ENCODE measurements at places on chromosomes 2 and 18. TPM values are rescaled to one million over a fixed set of nuclear protein-coding genes. Genes with fewer than 3 reads are reported as not detected.

PKDCC gene
- polyA plus RNA-seq = 247 TPM

CRYBA2 gene
- not detected for polyA plus RNA-seq

DNA sequence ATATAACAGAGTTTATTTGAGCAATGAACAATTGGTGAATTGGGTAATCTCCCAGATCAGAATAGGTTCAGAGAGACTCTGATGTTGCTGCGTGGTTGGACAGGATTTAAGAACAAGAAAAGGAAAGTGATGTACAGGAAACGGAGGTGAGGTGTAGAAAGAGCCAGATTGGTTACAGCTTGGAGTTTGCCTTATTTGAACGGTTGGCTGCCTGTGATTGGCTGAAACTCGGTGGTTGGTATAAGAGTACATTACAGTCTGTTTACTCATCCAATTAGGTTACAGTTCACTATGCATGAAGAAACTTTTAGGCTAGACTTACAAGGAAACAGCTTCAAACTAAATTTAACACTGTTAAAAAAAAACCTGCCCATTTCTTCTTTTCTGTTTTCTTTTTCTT is 68.0 kb upstream of the CABLES1 start:
- DNase-seq = no peak

- DNase-seq = no peak
Measured at GRCh38 chr2:215283221-215283620, 28.6 kb upstream of the ATIC start.

DNA sequence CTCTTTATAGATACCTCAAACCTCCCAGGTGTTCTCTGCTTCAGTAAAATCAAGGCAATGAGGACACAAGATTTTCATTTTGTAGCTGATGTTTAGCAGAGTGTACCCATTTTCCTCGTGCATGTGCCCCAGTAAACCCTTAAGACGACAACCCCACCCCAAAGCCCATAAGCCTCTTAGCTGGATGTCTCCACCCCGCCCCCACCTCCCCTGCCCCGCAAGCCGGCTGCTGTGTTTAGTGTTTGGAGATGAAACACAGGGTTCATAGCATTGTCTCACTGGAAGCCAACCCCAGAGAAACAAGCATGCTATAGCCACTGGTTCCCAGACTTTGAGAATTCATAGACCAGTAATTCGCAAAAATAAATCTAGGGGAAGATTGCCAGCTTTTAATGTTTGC is 5.8 kb upstream of the SAG start:
- DNase-seq = no peak

GRCh38 chr2:172101821-172102390 is 794 bp downstream of the DLX2 start:
- no peak for DNase-seq

TET3 gene
- polyA plus RNA-seq = 2.5 TPM

ZNF396 gene
- 1.3 TPM for polyA plus RNA-seq

GREB1L gene
- 0.10 TPM for polyA plus RNA-seq

DNA sequence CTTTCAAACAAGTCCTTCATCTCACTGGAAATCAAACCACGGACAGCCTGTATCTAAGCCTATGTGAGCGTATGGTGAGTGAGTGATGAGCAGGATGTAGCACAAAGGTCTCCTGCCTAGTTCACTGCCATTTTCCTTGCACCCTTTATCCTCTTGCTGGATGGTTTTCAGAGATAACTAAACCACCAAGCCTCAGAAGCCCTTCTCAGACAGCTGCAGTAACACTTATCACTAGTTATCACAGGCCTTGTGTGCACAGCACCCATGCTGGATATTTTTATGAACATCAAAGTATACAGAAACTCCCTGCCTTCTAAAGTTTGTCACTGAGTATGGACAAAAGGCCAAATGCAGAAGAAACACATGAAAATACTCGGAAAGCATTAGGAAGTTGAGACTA is 69.5 kb downstream of the C1D start:
- no peak for DNase-seq

- DNase-seq = no peak
Measured at GRCh38 chr2:46036929-46037328, 260.3 kb upstream of the EPAS1 start.

DNA sequence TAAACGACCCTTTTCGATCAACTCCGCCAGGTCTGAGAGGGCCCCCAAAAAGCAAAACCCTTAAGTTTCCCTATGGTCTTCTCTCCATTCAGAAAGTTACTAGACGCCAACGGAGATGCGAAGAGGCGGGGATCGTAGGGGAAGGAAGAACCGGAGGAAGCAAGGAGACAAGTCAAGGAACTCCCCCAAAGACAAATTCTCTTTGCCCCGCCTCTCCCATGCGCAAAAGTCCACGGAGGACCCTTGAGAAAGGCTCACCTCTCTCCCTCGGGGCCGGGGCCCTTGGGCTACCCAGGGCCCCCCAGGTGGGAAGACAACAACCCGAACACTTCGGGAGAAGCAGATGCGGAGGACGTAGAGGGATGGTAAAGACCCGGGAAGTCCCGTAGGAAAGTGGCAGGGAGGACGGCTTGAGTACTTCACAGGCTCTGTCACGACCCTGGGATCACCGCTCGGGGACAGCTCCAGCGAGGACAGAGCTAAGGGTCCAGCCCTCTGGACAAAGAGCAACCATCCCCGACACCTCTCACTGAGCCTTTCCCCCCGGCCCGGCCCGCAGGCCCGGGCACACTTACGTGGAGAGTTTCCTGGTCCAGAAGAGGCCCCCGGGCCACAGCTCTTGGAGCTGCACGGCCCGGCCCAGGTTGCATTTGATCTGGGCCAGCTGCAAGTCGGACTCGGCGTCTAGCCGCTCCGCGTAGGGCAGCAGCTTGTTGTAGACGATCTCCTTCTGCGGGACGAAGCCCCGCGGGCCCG is 647 bp downstream of the PSME4 start:
- DNase-seq = peak; percentile 26

DNA sequence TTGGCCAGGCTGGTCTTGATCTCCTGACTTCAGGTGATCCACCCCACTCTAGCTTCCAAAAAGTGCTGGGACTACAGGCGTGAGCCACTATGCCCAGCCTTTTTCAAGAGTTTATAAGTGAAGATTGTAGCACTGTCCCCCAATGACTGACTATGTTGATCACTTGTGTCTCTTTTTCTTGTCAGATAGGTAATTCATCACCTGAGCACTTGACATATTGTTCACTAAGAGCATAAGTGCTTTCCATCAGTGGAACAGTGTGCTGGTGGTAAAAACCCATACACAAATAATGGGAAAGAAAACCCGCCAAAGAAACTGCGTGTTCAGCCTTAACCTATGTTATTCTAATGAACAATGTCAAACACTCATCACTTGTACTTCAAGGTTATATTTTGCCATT is 414.4 kb upstream of the CDH7 start:
- no peak for DNase-seq

DOK6 gene
- polyA plus RNA-seq = 9.0 TPM

APOB gene
- polyA plus RNA-seq = 0.49 TPM

DNA sequence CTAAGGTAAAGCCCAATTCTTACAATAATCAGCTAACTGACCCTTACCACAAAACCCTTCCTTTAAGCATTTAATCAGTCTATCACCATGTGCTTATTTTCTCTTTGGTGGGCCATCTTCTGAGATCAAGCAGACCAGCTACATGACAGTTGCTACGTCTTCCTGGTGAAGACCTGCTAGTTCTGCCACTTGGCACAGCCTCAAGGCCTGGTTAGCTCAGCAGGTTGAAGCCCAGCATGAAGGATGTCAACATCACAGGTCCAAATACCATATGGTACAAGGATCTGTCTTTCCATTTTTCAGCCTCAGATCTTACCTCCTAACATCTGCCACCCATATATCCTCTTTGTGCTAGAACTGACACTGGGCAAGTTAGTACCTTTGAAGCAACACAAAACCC is 636.9 kb downstream of the LRP1B start:
- DNase-seq = no peak

NCKAP5 gene
- polyA plus RNA-seq = 0.32 TPM

TFPI gene
- polyA plus RNA-seq = 63.3 TPM

GRCh38 chr2:196750291-196750923 is 49.1 kb downstream of the GTF3C3 start:
- no peak for DNase-seq

- no peak for DNase-seq
Measured at GRCh38 chr2:47198985-47199451, 43.9 kb upstream of the STPG4 start.

- no peak for DNase-seq
Measured at GRCh38 chr2:3839476-3839875, 136.1 kb downstream of the DCDC2C start.

CETN1 gene
- polyA plus RNA-seq = not detected

- DNase-seq = no peak
Measured at GRCh38 chr2:28199995-28200679, 192.5 kb upstream of the FOSL2 start.

RGPD4 gene
- 0.03 TPM for polyA plus RNA-seq

GRCh38 chr2:49840428-49840975 is 686.2 kb upstream of the FSHR start:
- DNase-seq = no peak

GPR45 gene
- polyA plus RNA-seq = not detected

- no peak for DNase-seq
Measured at GRCh38 chr2:173217116-173217840, 137.4 kb upstream of the CDCA7 start.

DNA sequence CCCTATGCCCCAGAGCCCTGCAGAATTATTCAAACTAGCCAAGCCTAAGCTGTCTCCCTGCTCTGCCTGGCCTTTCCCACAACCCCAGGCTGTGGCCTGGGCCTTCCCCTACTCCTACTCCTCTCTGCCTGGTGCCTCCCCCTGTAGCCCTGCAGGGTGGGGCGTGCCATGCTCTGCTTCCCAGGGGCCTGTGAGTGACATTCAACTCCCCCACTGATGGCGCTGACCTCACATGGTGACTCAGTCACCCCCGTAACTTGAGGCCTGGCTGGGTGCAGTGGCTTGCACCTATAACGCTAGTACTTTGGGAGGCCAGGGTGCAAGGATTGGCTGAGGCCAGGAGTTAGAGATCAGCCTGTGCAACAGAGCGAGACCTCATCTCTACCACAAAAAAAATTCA is 60.6 kb downstream of the KIF1A start:
- DNase-seq = no peak

KLHL14 gene
- polyA plus RNA-seq = 0.39 TPM

GRCh38 chr18:31497404-31497835 is 557 bp upstream of the DSG2 start:
- DNase-seq = no peak

TFCP2L1 gene
- 0.41 TPM for polyA plus RNA-seq

ZBTB7C gene
- 4.6 TPM for polyA plus RNA-seq

DNA sequence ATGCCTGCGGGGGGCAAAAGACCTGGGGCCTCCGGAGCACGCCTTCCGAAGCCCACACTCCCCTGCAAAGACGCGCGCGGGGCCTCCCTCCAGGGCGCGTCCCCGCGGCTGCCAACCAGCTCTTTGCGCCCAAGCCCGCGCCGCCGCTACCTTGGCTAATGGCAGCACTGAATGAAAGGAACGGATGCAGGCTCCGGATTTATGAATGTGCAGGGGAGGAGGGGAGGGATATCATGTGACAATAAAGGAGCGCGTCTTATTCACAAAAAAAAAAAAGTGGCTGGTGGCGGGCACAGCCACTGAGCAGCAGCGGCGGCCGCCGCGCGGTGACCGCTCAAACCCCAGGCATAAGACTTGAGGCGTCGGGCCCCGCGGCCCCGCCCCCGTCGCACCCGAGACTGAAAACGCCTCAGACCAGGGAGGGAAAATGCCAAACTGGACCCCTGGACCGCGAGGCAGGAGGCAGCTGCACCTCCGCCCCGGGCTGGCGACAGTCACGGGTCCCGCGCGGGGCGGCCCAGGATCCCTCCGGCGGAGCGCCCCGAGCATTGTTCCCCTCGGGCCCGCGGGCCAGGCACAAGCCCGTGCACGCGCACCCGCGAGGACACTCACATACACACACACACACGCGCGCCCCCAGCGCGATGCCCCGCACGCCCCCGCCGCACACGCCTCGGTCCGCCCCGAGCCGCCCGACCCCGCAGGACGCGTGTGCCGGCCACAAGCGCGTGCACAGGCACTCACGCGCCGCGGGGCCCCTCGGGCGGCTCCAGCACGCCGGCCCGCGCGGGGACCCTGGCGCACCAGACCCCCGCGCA is 1.6 kb downstream of the SPRED2 start:
- no peak for DNase-seq

DNA sequence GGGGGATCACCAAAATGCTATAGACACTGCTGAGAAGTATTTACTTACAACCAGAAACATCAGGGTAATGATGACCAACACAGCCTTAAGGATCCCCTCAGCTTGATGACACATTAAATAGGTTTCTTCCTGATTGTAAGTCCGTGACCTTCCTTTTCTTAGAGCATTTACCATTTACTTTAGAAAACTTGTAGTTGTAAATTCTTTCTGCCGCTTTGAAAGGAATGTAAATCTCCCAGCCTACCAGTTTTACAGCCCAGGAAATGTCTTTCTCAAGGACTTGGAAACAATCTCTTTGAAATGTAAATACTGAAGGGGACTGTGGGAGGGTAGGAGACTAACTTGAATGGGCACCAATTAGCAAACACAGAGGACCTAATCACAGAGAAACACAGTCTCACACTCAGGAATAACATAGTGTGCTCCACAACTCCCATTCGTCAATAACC is 278.6 kb downstream of the DSC3 start:
- peak; percentile 11 for DNase-seq

CABLES1 gene
- 4.5 TPM for polyA plus RNA-seq

GRCh38 chr2:223598994-223599639 is 3.0 kb downstream of the SCG2 start:
- no peak for DNase-seq

AGXT gene
- polyA plus RNA-seq = 0.49 TPM

DNA sequence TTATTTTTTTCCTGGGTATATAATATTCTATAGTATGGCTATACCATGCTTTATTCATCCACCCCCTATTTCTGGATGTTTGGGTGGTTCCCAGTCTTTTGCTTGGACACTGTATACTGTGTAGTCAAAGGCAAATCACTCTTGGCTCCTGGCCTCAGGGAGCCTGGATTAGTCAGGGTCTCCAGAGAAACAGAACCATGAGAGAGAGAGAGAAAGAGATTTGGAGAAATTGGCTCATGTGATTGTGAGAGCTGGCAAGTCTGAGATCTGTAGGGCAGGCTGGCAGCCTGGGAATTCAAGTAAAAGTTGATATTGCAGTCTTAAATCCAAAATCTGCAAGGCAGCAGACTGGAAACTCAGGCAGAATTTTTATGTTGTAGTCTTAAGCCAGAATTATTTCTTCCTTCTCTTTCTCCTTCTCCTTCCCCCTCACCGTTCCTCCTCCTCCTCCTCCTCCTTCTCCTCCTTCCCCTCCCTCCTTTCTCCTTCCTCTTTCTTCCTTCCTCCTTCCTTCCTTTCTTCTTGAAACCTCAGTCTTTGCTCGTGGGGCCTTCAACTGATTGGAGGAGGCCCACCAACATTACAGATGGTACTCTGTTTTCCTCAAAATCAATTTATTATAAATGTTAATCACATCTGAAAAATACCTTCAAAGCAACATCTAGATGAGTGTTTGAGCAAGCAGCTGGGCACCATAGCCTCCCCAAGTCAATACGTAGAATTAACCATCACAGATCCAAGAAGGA is 33.0 kb downstream of the CTIF start:
- DNase-seq = no peak
